ENCODE measurements at places on chromosomes 4 and X.

DNA sequence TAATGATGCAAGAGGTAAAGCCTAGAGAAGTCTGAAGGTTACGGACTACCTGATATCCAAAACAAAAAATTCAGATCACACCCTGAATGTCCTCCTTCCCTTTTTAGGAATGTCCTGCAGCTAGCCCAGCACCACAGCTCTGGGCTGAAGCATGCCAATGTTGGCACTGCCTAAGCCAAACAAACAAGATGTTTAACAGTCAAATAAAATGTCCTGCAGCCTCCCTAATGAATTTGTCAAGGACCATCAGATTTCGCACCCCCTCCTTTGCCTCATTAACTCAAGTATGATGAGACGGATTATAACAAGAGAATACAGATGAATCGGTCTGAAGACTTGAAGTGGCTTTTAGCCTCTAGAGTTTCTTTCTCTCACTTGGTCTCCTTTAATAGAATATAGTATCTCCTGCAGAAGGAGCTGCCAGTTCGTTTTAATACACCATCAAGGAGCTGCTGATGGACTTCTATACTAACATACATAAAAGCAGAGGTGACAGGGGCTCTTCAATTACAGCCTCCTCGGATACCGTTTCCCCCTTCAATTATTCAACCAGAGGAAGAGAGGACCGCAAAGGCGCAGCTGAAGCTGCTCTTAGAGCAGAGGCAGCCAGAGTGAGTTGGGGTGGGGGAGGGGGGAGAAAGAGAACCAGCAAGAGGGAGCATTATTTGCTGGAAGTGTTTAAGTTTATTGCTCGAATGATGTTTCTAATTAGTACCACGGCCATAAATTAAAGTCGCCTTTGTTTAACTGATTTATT lies 3.0 kb upstream of the MAB21L2 start:
- DNase-seq, result no peak
- no peaks in the 10 kb centered on the region for H3K27me3 ChIP-seq
- no peaks in the 10 kb centered on the region for H3K36me3 ChIP-seq
- peak overlapping the region; percentile 49 for H3K27ac ChIP-seq
- peaks cover 29% of the 10 kb centered on the region for H3K4me1 ChIP-seq

DNA sequence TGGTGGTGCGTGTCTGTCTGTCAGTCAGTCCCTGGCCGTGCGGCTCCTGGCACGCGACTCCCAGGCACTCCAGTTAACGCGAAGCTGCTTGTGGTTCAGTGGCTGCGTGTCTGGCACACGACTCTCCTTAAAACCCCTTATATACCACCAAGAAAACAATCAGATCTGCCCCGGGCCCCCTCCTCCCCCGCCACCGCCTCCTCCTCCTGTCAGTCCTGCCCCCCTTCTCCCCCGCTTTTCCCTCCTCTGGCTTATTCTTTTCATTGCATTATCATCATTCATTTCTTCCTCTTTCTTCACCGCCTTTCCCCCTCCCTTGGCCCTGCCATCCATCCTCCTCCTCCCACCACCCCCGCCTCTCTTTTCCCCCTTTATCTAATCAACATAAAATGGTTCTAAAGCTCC lies at the start of gene NEUROG2:
Gene NEUROG2 (minus strand): TSS at position 115 of the 405 bp plus-strand sequence. CDS start 705 bp downstream, outside the sequence.
- peaks cover 14% of the 10 kb centered on the region for H3K4me1 ChIP-seq
- H3K27me3 ChIP-seq, result peaks cover 56% of the 10 kb centered on the region
- H3K36me3 ChIP-seq, result no peaks in the 10 kb centered on the region
- DNase-seq, result peak; percentile 72
- no peak within 1 kb of the TSS for H3K27ac ChIP-seq

GRCh38 chrX:257681-258289 lies 23.4 kb upstream of the PLCXD1 start:
- no peak overlapping the region for H3K4me3 ChIP-seq
- H3K36me3 ChIP-seq, result no peaks in the 10 kb centered on the region
- DNase-seq, result no peak

DNA sequence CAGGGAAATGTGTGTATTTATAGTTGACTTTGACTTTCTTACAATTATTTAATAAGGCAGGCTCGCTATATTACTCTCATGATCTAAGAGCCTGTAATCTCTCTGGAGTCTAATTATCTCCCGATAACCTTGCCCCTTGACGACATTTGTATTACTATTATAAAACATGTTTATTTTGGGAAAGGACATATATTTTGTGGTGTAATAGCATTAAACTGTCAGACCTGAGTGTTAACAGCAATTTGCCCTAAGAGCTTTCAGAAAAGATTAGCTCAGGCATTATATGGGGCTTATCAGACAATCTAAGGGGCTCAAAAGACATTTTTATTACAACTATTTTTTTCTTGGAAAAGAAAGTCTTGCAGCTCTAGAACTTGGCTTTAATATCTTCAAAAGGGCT lies 427.9 kb upstream of the SLIT2 start:
- no peaks in the 10 kb centered on the region for H3K27me3 ChIP-seq
- 0 out of 2 replicates have a peak, but pooled peaks cover 4% of the 10 kb centered on the region for H3K4me1 ChIP-seq
- H3K4me3 ChIP-seq, result no peak overlapping the region
- H3K27ac ChIP-seq, result no peak overlapping the region

DNA sequence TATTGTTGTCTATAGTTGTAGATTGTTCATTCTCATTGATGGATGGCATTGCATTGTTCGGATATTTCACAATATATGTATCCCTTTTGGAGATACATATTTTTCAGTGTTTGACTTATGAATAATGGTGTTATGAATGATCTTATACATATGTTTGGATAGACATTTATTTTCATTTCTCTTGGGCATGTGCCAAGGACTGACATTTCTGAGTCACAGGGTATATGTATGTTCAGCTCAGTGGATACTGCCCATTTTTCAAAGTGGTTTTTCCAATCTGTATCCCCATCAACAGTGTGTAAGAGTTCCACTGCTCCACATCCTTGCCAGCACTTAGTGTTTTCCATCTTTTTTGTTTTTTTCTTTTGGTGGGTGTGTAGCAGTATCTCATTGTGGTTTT lies 45.0 kb upstream of the RAB40AL start:
- H3K36me3 ChIP-seq, result peaks cover 5% of the 10 kb centered on the region
- no peak for DNase-seq
- no peaks in the 10 kb centered on the region for H3K27me3 ChIP-seq
- no peak overlapping the region for H3K27ac ChIP-seq

GRCh38 chr4:114677346-114677979 lies 78.9 kb downstream of the UGT8 start:
- H3K27me3 ChIP-seq, result peaks cover 5% of the 10 kb centered on the region
- H3K27ac ChIP-seq, result no peak overlapping the region
- no peaks in the 10 kb centered on the region for H3K36me3 ChIP-seq

DNA sequence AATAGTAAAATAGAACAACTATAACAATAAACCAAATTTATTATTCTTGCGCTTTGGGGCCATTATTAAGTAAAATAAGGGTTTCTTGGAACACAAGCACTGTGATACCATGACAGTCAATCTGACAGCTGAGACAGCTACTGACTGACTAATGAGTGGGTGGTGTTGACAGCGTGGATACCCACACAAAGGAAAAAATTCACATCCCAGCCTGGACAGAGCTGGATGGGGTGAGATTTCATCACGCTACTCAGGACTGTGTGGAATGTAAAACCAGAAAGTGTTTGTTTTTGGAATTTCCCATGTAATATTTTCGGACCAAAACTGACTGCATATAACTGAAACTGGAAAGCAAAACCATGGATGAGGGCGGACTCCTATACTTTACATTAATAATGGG lies 48.8 kb downstream of the IGFBP7 start:
- H3K4me3 ChIP-seq, result no peak overlapping the region
- H3K27me3 ChIP-seq, result no peaks in the 10 kb centered on the region
- H3K36me3 ChIP-seq, result no peaks in the 10 kb centered on the region
- no peak for DNase-seq

DNA sequence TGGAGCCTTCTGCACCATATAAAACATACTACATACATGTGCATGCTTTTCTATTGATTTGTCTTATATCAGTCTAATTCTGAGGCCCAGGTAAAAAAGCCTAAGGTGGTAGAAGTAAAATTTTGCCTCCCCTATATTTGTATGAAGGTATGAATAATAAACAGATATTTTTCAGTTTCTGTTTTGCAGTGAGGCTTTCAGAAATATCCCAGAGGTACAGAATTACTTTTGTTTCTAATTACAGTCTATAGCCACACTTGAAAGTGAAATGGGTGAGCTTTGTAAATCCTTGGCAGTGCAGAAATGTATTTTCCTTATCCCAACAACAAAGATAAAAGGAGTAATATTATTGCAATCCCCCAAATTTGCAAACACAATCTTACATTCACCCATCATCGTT lies 59.5 kb downstream of the DDX60 start:
- H3K4me1 ChIP-seq, result no peaks in the 10 kb centered on the region
- 0 out of 2 replicates have a peak, but pooled peaks cover 2% of the 10 kb centered on the region for H3K36me3 ChIP-seq
- H3K27me3 ChIP-seq, result no peaks in the 10 kb centered on the region
- no peak overlapping the region for H3K4me3 ChIP-seq
- no peak for DNase-seq
- H3K27ac ChIP-seq, result no peak overlapping the region

DNA sequence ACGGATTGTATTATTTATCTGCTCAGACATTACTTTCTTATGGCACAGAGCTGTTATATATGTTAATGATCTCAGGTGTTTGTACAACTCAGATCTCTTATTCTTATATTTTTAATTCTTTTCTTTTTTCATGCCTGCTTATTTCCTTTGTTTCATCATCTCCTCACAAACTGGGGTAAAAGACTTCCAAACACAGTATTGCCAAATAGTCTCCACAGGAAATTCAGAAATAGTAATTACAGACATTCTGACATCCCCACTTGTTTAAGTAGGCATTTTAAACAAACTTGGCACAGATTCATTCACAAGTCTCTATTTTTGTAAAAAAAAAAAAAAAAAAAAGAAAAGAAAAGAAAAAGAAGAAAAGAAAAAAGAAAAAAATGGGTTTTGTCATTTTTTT lies 129.7 kb upstream of the USP38 start:
- no peak overlapping the region for H3K27ac ChIP-seq
- H3K4me1 ChIP-seq, result no peaks in the 10 kb centered on the region
- no peak overlapping the region for H3K4me3 ChIP-seq
- no peaks in the 10 kb centered on the region for H3K27me3 ChIP-seq
- DNase-seq, result no peak
- H3K36me3 ChIP-seq, result no peaks in the 10 kb centered on the region

GRCh38 chr4:1480720-1481119 lies 74.5 kb upstream of the NKX1-1 start:
- DNase-seq, result no peak
- H3K27ac ChIP-seq, result no peak overlapping the region
- no peaks in the 10 kb centered on the region for H3K36me3 ChIP-seq
- H3K4me3 ChIP-seq, result no peak overlapping the region
- no peaks in the 10 kb centered on the region for H3K4me1 ChIP-seq

GRCh38 chrX:130561930-130562329 lies 160.1 kb downstream of the RBMX2 start:
- H3K36me3 ChIP-seq, result no peaks in the 10 kb centered on the region
- no peaks in the 10 kb centered on the region for H3K4me1 ChIP-seq
- H3K27ac ChIP-seq, result no peak overlapping the region
- H3K4me3 ChIP-seq, result no peak overlapping the region
- no peak for DNase-seq
- H3K27me3 ChIP-seq, result no peaks in the 10 kb centered on the region

- H3K4me1 ChIP-seq, result no peaks in the 10 kb centered on the region
- H3K4me3 ChIP-seq, result no peak overlapping the region
- no peak for DNase-seq
- H3K27me3 ChIP-seq, result no peaks in the 10 kb centered on the region
- H3K27ac ChIP-seq, result no peak overlapping the region
These were observed 35.8 kb upstream of the LEF1 start for GRCh38 chr4:108204518-108204917.

DNA sequence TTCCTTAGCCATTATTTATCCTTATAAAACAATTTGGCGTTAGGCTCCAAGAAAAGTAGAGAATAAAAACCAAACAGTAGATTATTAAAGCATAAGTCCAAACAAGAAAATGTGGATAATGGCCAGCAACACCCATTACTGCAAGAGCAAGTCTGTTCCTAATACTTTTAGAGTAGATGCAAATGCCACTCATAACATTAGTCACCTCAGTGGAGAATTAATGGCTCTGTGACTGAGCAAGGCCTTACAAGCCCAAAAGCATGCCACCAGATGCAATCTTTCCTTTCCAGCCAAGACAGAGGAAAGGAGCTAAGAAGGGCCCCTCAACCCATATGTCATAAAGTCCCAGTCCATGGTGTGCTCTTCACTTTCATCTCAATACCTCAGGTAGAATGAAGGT lies 373.8 kb downstream of the OPHN1 start:
- H3K27me3 ChIP-seq, result no peaks in the 10 kb centered on the region
- H3K4me3 ChIP-seq, result no peak overlapping the region
- H3K36me3 ChIP-seq, result no peaks in the 10 kb centered on the region
- no peak overlapping the region for H3K27ac ChIP-seq

DNA sequence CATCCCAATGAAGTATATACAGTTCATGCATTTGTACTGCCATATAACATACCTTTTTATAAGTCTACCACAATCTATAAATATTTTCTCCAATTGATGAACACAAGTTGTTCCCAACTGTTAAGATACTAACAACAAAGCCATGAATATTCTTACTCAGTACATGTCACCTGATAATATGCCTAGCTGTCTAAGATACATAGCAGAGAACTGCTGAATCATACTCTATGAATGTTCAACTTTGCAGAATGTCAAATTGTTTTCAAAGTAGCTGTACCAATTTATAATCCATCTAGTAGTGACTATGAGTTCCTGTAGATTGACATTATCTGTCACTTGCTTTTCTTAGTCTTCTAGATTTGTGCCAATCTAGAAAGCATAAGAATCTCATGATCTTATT lies 84.9 kb downstream of the RAB28 start:
- DNase-seq, result no peak
- no peaks in the 10 kb centered on the region for H3K27me3 ChIP-seq
- H3K4me3 ChIP-seq, result no peak overlapping the region

GRCh38 chrX:6041630-6042029 lies 187.0 kb downstream of the NLGN4X start:
- H3K27me3 ChIP-seq, result no peaks in the 10 kb centered on the region
- H3K27ac ChIP-seq, result no peak overlapping the region
- no peaks in the 10 kb centered on the region for H3K36me3 ChIP-seq

GRCh38 chrX:133335027-133335426 lies 80.3 kb downstream of the GPC4 start:
- no peaks in the 10 kb centered on the region for H3K36me3 ChIP-seq
- no peaks in the 10 kb centered on the region for H3K4me1 ChIP-seq
- DNase-seq, result peak; percentile 32
- no peaks in the 10 kb centered on the region for H3K27me3 ChIP-seq
- H3K27ac ChIP-seq, result no peak overlapping the region

- no peak overlapping the region for H3K4me3 ChIP-seq
These were observed 106.0 kb upstream of the NDST4 start for GRCh38 chr4:115219315-115219860.

- DNase-seq, result no peak
- no peak overlapping the region for H3K4me3 ChIP-seq
- H3K27me3 ChIP-seq, result no peaks in the 10 kb centered on the region
- no peaks in the 10 kb centered on the region for H3K36me3 ChIP-seq
These were observed 69.4 kb downstream of the KCNIP4 start for GRCh38 chr4:21879187-21879586.

- H3K27me3 ChIP-seq, result no peaks in the 10 kb centered on the region
- no peak overlapping the region for H3K27ac ChIP-seq
- peaks cover 17% of the 10 kb centered on the region for H3K4me1 ChIP-seq
- no peak overlapping the region for H3K4me3 ChIP-seq
These were observed 66.1 kb upstream of the HGFAC start for GRCh38 chr4:3375688-3376087.
